ENCODE measurements at places on chromosomes 1 and 21. TPM values are rescaled to one million over a fixed set of nuclear protein-coding genes. Genes with fewer than 3 reads are reported as not detected.

Gene TMEM81
- 1.8 TPM for total RNA-seq

- DNase-seq: no peak
These were observed 252.4 kb downstream of the FGGY start for GRCh38 chr1:59549066-59549837.

- DNase-seq: no peak
These were observed 15.5 kb upstream of the PRDM16 start for GRCh38 chr1:3053366-3053980.

DNA sequence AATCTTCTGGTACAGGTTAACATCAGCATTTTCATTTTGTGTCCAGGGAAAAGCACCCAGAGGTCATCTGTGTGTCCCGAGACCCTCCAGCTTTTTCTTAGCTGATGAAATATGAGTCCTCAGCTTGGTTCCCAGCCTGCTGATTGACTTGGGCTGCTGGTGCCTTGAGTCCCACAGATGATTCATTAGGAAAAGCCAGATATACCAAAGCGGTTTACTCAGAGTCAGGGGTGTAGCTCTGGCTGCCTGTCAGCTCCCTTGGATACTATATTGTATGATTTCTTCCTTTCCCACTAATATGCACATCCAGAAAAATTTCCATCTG, 43.7 kb upstream of the MAB21L3 start:
- peak; percentile 44 for DNase-seq

Gene NR1I3
- total RNA-seq: not detected

DNA sequence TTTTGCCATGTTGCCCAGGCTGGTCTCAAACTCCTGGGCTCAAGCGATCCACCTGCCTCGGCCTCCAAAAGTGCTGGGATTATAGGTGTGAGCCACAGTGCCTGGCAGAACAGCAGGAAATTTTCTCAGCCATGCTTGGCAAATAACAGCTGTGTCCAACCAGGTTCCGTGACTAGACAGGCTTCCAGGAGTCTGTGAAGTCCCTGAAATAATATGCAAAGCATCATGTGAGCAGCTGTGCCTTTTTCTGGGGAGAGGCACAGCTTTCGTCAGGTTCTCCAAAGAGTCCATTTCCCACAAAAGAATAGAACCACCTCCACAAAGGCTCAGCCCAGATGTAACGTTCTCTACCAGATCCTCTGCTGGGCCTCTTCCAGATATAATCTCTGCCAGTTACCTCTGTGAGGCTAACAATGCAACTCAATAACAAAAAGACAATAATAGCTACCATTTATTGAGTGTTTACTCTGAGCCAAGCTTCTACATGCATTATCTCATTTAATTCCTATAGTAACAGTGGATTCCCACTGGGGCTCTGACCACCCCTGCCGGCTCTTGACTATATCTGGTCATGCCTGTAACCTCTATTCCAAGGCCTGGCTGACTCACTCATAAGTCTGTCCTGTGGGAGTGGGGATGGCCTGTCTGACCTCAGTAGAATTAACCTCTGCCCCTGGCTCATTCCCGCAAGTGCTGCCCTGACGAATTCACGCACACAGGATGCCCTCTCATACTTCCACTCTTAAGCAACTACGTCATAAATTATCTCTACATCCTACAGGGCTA, 4.0 kb upstream of the NKAIN1 start:
- peak; percentile 33 for DNase-seq

- DNase-seq: peak; percentile 54
These were observed 256.6 kb downstream of the ST6GALNAC3 start for GRCh38 chr1:76330991-76331603.

- DNase-seq: no peak
These were observed 303.6 kb downstream of the BARHL2 start for GRCh38 chr1:90413519-90413918.

DNA sequence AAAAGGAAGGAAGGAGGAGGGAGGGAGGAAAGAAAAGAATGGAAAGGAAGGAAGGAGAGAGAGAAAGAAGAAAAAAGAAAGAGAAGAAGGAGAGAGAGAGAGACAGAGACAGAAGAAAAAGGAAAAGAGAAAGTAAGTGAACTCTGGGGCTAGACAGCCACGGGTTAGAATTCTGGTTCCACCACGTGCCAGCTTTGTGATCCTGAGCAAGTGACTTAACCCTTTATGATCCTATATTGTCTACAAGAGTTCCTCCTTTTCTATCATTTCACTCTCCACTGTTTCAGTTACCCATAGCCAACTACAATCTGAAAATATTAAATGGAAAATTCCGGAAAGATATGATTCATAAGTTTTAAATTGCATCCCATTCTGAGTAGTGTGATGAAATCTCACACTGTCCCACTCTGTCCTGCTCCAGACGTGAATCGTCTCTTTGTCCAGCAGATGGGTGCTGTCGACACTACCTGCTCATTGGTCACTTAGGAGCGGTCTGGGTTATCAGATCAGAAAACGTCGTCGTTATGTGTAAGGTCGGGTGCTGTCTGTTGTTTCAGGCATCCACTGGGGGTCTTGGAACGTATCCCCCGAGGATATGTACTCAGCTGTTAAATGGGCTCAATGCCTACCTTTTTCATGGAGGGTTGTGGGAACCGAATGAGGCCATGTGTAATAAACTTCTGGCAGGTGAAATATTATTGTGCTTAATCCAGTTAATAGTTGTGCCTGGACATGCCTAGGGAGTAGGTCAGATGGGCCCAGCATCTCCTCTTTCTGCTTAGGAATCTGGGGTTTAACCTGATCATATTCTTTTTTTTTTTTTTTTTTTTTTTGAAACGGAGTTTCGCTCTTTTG, 19.1 kb downstream of the TMEM51 start:
- DNase-seq: no peak

DNA sequence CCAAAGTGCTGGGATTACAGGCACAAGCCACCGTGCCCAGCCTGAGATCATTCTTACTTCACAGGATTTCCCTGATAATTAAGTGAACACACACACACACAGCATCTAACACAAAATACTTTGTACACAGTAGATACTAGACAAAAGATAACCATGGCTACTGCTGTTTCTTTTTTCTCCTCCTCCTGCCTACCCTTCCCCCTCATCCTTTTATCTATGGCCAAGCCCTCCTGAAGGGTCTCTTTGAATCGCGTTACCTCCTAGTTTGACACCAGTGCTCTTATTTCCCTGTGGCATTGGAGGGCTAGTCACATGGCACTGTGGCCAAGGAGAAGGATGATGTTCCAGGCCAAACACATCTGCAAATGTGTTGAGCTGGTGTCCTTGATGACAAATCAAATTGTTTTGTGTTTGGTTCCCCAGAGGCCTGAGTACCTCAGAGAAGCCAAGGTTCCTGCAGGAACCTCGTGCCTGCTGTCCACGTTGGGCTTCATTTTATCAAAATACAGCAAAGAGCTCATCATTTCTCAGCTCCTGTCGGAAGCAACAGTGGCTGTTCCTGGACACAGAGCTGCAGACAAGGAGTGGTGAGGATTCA, 20.6 kb downstream of the NDUFS5 start:
- DNase-seq: no peak

- no peak for DNase-seq
These were observed 7.8 kb upstream of the PHLDA3 start for GRCh38 chr1:201476670-201477344.

Gene CA6
- total RNA-seq: not detected

GRCh38 chr1:220890602-220891001, 11.4 kb downstream of the HLX start:
- no peak for DNase-seq

Gene PDZK1
- total RNA-seq: not detected

Gene SGIP1
- not detected for total RNA-seq

DNA sequence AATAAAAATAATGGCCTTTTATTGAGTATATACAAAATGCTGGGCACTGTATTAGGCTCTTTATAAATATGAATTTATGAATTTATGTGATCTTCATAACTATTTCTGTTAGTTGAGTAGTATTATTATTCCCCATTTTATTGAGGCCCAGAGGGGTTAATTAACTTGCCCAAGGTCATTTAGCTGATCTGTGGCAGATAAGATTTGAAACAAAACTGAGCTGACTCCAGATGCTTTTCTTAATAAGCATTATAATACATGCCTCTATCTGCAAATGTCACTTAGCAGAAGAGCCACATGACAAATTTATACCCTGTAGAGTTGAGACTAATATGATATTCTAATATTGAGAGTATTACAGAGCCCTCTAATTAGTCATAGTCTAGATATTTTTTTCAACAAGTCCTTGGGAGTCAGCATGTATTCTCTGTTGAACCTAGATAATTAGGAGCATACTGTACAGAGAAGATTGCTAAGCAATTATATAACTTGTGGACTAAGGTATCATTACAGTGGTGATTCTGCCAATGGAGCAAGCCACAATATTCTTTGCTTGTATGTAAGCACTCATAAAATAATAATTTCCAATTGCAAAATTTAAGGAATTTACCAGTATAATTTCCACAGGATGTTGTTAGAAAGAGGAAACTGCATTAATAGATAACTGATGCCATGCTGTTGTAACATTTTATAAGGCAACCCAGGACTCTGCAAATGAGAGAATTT, 112.0 kb downstream of the LRRC40 start:
- no peak for DNase-seq

DNA sequence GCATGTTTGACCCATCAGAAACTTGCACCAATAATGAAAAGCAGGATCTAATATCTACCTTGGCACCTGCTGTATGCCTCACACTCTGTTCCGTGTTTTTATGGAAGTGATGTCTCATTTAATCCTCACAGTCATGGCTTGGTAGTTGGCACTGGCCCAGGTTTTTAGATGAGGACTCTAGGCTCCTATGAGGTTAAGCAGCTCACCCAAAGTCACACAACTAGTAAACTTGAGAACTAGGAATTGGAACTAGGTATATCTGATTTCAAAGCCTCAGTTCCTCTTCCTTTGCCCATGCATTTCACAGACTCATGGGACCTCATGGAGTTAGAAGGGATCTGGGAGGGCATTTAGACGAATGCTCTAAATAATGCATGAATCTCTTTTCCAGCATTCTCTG, 21.3 kb upstream of the TARBP1 start:
- no peak for DNase-seq

Gene ORC1
- total RNA-seq: 34.4 TPM

DNA sequence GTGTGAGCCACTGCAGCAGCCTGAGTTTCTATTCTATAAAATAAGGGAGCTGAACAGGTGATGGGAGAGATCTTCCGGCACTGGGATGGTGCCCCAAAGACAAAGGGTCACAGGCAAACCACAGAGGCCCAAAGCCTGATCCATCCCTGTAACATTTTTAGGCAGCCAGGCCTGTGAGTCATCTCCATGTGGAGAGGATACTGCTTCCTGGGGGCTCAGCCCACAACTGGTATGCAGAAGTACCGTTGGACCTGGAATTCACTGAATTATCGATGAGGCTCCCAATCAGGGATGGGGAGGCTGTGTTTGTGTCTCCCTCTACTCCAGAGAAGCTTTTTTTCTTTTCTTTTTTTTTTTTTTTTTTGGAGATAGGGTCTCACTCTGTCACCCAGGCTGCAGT, 48.8 kb upstream of the WASF2 start:
- peak; percentile 84 for DNase-seq

Gene TCHH
- total RNA-seq: under 0.01 TPM

Gene C1orf56
- total RNA-seq: 2.9 TPM

Gene TLR5
- total RNA-seq: not detected

DNA sequence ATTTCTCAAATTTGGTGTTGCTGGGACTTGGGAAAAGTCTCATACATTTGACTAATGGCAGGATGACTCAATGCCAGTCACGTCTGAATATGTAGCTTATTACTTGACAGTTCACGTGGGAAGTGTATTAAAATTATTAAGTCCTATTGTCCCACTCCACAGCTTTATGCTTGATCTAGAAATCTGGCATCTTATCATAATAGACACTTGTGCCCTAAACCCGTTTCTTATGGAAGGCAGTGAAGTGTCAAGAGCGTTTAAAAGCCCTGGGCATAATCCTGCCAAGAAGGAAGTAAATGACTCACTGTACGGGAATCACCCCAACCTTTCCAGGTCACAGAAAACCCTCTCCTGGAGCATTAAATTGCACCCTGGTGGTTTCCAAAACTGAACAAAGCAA, 207.4 kb downstream of the APP start:
- DNase-seq: peak; percentile 80

DNA sequence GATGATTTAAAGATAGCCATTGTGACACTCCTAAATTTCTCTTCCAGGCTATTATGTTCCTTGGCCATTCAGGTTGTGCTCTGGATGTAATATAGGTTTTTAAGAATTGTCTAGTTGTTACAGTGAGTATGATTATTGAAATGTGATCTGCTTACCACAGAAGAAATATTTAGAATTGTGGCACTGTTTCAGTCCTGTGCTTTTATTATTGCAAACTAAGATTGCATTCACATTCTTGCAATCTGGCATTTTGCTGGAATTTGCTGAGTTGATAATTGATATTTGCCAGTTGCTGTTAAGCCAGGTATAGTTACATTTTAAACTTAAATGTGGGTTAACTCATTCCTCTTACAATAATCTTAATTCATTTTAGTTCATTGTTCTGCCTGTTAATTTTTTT, 22.3 kb downstream of the EXO1 start:
- DNase-seq: no peak

DNA sequence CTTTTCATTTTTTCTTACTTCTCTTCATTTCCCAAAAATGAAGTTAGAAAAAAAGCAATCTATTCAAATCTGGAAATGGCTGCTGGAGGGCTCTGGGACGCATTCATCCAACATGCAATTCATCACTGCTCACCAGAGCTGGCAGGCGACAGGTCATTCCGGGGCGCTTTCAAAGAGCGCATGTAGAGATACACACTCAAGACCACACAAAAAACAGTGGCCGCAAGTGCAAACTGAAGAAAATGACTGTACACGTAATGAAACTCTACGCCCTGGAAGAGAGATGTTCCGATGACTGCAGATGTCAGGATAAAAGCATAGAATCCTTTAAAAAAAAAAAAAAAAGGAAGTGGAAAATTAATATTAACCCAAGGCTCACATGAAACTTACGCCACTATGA, 15.5 kb downstream of the LBR start:
- DNase-seq: no peak

DNA sequence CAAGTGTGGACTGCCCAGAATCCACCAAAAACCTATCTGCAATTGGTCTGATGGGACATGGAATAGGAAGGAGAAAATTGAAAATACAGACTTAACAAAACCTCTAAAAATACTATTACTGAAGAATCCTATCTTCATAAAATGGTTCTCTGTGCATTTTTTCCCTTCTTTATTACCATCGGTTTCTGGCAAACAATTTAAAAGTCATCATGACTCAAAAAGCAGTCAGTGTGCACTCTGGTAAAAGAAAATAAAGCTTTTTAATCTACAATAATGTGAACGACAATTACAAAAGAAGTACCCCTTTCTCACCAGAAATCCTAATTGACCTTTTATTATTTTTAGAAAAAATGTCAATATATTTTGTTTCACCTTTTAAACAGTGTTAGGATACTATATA, 186.3 kb downstream of the TPR start:
- DNase-seq: no peak

- DNase-seq: no peak
These were observed 133.2 kb upstream of the ZBTB40 start for GRCh38 chr1:22318279-22318981.

DNA sequence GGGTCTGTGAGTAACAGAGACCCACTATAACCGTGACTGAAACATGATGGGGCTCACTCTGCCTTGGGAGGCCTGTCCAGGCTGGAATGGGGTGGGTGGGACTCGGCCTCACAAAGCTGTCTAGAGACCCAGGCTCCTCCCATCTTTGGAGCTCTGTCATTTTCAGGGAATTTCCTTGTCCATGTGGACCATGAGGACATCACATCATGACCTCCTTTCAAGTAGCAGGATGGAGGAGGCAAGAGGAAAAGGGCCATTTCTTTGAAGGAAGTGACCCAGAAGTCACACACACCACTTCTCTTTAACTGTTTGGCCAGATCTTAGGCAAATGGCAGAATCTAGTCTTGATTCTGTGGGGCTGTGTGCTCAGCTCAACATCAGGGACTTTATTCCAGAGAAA, 79.9 kb downstream of the CNIH3 start:
- DNase-seq: no peak

GRCh38 chr21:31887391-31887841, 14.6 kb downstream of the HUNK start:
- no peak for DNase-seq

Data from HT1080 (cell line).